ENCODE measurements at places on chromosomes 12 and 14.

DNA sequence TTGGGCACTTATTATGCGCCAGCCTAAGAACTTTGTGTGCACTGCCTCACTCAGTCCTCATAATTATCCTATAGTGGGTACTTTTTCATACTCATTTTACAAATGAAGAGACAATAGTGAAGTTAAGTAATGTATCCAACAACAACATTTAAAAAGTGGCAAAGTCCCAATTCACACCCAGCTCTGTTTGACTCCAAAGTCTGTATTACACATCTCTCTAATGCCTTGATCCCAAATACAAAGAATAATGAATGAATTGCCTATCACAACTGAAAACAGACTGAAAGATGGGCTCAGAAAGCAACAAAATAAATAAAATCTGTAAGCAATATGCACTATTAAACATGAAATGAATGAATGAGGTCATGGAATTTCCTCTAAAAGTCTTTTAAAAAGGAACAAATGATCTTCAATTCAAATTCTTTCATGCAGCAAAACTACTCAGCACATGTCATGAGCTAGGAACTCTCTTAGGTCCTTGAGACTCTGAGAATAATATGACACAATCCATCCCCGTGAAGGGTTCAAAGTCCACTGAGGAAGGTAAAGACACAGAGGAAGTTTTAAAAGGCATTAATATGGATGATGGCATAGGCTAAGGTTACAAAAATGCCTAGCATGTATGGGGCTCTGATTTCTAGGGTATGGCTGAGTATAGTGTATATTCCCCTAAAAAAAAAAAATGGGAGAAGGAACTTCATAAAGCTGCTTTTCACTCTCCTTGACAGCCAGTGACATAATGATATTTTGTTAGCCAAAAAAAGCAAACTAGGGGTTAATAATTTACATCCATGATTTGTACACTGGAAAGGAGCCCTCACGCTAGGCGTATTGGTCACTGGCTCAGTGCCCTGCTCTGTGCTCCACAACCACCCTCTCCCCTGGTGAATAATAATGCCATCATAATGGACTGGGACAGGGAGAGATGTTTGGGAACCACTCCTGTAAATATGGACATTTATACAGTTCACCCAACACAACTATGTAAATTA is 103.4 kb downstream of the SLC2A13 start:
- DNase-seq, result peak; percentile 54

DNA sequence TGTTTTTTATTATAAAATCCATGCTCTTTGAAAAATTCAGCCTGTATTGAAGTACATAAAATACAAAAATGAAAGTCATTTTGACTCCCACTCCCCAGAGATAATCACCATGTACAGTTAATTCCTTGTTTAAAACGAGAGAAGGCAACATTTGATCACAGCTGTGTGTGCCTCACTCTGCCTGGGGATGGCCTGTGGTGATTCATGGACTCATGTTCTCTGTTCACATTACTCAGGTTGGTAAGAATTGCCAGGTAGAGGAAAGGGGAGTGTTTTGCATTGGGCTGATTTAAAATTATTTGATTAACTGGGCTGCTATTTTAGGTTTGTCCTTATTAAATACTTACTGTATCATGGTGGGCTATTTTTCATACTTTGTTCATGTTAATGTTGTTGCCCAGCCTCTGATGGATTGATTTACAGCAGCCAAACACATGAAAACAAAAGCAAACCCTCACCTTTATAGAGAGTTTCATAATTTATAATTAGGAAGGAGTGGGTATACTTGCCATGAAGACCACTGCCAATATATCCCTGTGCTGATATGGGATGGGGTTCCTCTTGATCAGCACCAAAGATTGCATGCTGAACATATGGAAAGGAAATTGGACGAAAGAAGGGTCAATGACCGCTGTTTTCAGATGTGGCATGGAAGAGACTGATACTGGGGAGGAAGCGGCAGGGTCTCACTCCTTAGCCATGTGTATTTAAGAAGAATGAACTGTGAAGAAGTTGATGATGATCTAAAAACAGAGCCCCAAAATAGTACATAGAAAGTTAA is 3.0 kb downstream of the ZBTB1 start:
- no peak for DNase-seq

DNA sequence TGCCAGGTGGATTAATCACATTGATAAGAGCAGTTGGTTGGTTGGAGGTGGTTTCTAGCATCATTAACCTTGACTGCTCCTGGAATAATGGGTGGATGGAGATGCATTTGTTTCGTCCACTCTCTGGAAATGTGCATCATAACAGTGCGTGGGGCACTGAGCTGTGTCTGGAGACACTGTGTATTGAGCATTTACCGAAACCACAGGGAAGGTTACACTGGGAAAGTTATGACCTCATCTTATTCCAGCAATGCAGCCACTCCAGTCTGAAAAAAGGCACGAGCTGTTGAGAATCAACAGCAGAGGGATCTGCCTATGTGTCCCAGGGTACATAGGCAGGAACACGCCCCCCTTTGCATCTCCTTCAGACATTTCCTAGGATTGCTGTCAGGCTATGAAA is 27.2 kb downstream of the RNFT2 start:
- no peak for DNase-seq

GRCh38 chr12:57741844-57742738 is 2.7 kb upstream of the TSPAN31 start:
- DNase-seq, result peak; percentile 20

GRCh38 chr12:114864837-114865551 is 181.0 kb upstream of the TBX3 start:
- no peak for DNase-seq

DNA sequence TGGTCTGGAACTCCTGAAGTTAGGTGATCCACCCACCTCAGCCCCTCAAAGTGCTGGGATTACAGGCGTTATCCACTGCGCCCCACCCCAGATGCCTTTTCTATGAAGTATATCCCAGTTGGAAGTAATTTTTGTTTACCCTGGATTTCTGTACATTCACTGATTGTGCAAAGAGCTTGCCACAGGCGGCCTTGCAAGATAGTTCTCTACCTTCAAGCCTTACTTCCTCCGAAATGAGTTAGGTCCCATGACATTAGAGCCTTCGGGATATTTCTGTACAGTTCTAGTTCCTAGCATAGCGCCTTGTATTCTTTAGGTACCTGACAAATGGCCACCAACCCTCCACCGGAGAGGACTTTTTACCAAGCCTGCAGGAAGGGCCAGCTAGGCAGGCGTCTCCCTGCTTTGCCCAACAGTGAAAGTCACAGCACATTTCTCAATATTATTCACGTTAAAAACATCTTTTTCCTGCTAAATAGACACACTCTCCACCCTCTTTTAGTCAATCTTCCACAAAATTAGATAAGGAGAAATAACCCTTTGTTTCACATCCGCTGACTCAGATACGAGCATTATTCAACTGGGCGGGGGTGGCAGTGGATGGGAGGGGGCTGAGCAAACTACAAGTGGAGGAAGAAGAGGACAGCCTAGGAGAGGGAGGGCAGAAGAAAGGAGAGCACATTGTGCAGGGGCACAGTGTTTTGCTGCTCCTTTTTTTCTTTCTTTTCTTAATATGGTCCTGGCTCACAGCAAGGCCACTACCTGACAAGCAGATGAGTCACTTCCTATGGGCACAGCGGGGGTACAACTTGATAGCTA is 40.0 kb upstream of the CAPRIN2 start:
- DNase-seq, result peak; percentile 67

- DNase-seq, result peak; percentile 94
These were observed 24.6 kb downstream of the PLXNC1 start for GRCh38 chr12:94172973-94173372.

- no peak for DNase-seq
These were observed 64.1 kb downstream of the KIAA0586 start for GRCh38 chr14:58491593-58491992.

DNA sequence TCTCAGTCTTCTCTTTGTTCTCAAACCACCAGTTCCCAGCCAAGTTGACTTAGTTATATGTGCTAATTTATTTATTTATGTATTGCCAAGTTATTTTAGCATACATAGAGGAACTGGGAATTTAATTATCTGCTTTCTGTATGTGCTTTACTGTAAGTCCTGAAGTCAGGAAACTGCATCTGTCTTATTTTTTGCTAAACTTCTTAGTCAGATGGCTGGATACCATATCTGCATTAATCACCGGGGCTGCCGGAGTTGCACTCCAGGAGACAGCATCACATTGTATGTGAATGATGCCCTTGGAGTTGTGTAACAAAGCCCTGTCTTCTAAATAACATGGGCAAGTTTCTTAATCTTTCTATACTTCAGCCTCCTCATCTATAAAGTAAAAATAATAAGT is 96.2 kb downstream of the MON2 start:
- no peak for DNase-seq

DNA sequence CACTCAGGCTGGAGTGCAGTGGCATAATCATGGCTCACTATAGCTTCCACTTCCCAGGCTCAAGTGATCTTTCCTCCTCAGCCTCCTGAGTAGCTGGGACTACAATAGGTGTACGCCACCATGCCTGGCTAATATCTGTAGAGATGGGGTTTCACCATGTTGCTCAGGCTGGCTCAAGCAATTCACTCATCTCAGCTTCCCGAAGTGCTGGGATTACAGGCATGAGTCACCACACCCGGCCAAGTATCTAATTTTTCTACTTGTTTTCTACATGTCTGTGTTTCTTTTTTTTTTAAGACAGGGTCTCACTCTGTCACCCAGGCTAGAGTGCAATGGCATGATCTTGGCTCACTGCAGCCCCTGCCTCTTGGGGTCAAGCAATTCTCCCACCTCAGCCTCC is 119.7 kb upstream of the MED13L start:
- no peak for DNase-seq

- no peak for DNase-seq
These were observed 52.9 kb downstream of the C12orf42 start for GRCh38 chr12:103442822-103443221.

DNA sequence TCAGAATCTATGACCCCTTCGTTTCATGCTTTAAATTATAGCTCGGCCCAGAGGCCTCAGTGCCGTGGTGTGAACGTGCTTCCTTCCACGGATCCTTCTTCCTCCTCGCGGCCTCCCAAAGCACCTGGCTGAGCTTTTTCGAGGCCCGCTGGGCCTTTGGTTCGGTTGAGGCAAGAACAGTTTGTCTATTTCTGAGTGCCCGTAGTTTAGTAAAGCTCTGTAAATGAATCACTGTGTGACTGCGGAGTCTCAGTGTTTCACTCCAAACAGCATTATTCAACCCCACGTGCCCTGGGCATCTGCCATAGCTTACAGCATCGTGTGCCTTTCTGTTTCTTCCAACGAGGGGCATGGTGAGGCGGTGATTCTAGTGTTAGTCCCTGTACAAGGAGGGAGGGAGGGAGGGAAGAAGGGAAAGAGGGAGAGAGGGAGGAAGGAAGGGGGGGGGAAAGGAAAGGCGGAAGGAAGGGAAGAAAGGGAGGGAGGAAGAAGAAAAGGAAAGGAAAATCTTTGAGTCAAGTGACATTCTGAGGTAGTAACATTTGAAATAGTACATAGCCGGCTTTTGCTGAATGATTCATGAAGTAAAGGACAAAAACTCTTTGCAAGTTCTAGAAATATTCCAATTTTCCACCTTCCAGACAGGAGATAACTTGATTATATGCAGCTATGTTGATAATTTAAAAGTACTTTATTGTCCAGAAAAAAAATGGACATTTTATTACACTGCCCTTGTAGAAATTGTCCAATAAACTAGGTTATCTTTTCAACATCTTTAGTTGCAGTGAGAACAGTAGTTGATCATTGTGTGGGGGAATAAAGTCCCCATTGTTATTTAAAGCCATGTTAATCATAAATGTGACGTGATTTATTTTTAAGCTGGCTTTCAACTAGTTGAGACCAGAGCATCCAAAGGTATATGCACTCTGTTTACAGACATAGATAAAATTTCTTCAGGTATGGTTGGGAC is 1.2 kb upstream of the TRIM9 start:
- DNase-seq, result no peak

GRCh38 chr12:53624956-53625355 is 1.2 kb downstream of the ATF7 start:
- no peak for DNase-seq

DNA sequence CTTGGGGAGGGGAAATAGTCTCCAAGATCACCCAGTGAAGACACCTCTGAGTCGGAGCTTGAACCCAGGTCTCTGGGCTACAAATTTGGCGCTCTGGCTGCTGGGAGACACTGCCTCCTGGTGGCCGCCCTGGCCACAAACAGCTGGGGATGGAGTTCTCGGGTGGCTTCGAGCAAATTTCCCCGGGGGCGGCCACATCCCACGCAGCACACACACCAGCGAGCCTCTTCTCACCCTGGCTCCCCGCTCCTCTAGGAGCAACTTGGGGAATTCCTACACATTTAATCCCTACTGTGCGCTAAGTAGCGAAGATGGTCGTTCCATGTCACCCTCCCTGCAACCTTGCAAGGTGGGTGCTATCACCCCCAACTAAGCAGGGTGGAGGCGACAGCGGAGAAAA is 66.2 kb upstream of the BEGAIN start:
- DNase-seq, result no peak

GRCh38 chr14:91369628-91370445 is 47.8 kb downstream of the CCDC88C start:
- peak; percentile 59 for DNase-seq

DNA sequence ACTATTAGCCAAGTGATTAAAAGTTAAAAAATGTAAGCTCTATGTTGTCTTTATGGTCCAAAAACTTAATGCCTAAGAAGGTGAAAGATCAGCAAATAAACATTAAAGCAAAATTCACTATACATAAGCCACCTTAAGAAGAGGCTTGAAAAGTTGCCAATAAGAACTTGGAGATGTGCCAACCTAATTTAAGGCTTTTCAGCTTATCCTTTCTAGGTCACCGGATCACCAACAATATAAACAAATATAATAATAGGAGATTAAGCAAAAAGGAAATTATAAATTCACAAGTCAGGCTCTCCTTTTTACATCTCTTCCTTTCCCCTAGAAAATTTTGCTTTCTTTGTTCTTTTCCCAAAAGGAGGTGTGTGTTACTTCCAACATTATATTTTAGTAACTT is 30.9 kb downstream of the SLC2A3 start:
- no peak for DNase-seq

- no peak for DNase-seq
These were observed 19.7 kb downstream of the FBLN5 start for GRCh38 chr14:91927800-91928199.
